NCI-H1417 treated with DMSO at 0.1 percent for 48 hours (cell line): ENCODE measurements at places on chromosomes 3 and 15.

- DNase-seq: no peak
Observed at GRCh38 chr3:58783845-58784244, 117.3 kb upstream of the FAM3D start.

GRCh38 chr3:190860521-190860920 lies 2.0 kb downstream of the GMNC start:
- no peak for DNase-seq

GRCh38 chr3:38650248-38650951 lies 913 bp upstream of the SCN5A start:
- DNase-seq: no peak

DNA sequence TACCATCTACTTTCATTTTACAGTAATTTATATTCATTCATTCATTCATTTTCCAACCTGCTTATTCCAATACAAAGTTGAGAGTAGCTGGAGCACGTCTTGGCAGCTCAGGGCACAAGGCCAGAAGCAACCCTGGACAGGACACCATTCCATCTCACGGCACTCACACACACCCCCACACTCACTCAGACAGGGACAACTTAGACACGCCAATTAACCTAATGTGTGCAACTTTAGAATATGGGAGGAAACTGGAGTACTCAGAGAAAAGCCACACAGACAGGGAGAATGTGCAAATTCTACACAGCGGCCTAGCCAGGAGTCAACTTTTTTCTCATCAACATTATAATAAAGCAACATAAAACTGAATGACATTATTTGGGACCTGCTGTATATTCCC lies 46.7 kb downstream of the IGF2BP2 start:
- DNase-seq: no peak

GRCh38 chr3:103342205-103342731 lies 907.5 kb downstream of the ZPLD1 start:
- no peak for DNase-seq

GRCh38 chr3:16897254-16897926 lies 12.6 kb downstream of the PLCL2 start:
- DNase-seq: peak; percentile 17

- DNase-seq: no peak
Observed at GRCh38 chr15:69760258-69760845, 307.7 kb downstream of the RPLP1 start.

- DNase-seq: no peak
Observed at GRCh38 chr3:195247863-195248189, 23.1 kb downstream of the XXYLT1 start.

DNA sequence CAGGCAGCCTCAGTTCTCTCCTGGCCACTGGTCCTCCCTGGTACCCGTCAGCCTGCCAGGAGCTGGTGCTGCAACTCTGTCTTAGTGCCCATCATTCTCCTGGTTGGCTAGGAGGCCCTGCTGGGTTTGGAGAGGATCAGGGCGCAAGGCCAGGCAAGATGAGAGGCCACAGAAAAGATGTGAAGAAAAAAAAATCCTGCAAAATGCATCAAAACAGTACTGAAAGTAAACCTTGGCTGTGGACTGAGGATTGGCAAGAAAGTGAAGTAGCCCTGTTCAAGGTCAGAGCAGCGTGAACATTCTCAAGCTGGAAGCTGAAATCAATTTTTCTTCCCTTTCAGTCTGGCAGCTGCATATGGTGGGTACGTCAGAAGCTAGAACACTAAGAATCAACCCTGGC lies 74.2 kb downstream of the GTF2E1 start:
- no peak for DNase-seq

DNA sequence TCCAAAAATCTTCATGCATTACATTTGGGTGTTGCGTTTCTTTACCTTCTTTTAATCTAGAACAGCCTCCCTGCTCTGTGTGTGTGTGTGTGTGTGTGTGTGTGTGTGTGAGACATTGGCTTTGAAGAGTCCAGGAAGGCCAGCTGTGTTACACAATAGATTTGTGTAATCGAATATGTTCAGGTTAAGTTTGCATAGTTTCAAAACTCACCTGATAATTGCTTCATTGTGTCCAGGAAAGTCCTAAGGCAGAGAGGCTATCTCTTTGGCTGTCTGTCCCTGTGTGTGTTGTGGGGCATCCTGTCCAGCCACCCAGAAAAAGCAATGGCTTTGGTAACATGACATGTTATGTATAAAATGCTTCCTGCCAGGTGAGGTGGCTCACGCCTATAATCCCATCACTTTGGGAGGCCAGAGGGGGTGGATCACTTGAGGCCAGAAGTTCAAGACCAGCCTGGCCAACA lies 37.5 kb downstream of the ZNF710 start:
- no peak for DNase-seq

DNA sequence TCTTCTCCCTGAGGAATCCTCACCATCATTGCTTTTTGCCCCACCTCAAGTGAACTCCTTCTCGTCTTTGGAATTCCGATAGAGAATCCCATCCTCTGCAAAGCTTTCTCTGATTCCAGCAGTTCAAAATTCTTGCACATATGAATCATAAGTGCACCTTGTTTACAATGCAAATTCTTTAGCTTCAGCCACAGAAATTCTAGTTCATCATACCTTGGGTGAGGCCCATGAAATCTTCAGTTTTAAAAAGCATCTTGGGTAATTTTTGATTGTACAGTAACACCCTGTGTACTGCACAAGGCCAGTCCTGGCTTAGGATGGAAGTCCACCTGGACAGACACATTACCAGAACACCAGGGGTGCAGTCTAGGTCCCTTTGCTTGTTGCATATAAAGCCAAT lies 30.8 kb downstream of the MDFIC2 start:
- DNase-seq: no peak

DNA sequence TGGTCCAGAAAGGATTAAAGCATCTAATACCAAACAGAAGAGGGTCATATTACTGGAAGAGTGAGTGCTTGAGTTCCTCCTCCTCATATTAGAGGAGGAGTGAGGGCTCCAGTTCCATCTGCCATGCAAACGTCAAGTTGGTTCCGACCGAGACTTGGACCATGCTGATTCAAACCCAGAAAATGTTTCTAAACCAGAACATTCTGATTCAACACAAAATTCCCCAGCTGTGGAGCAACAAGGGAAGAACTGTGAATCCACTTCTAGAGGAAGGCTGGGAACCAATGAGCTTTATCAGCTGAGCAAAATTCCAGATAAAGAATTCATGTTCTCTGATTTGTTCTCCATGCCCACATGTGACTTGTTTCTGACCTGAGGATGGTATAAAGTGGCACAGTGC lies 135.6 kb upstream of the WNT5A start:
- no peak for DNase-seq

DNA sequence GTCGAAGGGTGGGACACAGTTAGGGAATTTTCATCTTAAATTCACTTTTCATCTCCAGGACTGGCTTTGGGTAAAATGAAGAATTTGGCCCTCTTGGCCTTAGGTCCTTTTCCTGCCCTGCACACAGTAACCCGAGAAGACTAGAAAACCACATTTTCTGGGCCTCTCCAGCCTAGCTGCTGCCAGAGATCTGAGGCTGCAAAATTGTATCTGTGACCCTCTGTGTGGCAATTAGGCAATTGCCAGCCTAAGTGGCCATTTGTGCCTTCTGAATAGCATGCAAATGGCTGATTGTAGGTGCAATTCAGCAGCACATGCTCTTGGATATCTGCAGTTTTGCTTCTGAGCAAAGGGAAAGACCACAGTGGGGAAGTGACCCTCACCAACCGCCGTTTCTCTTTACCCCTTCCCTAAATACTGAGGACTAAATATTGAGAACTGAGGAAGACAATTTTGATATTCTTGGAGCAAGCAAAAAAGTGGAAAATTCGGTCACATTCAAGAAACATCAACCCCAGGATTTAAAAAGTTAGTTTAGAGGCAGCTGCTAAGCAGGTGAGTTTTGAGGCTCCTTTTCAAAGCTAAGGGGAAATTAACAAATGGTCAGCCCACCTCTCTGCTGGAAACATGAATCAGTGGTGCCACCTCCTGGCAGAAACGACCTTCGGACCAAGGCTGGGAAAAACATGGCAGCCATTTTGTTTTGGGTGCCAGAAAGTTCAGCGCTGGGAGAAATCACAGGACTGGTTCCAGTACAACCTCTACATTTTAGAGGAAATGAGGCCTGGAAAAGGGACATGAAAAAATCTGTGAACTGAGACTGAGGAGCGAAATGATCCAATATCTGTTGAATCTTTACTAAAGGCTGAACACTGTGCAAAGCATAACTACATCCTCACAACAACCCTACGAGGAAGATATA lies 56.6 kb upstream of the PRTG start:
- no peak for DNase-seq
